ENCODE measurements at places on chromosomes 5 and 9. TPM values are rescaled to one million over a fixed set of nuclear protein-coding genes. Genes with fewer than 3 reads are reported as not detected.

The PCDHGA6 gene
- total RNA-seq: 12.0 TPM

The TEX48 gene
- total RNA-seq: not detected

The NSUN2 gene
- total RNA-seq: 42.2 TPM

The SLC26A2 gene
- 32.0 TPM for total RNA-seq

The SLC34A3 gene
- total RNA-seq: 0.54 TPM

The PCDHB8 gene
- 1.7 TPM for total RNA-seq

The SLC6A19 gene
- total RNA-seq: not detected

The IFNK gene
- total RNA-seq: not detected

The SV2C gene
- 0.14 TPM for total RNA-seq

The COL23A1 gene
- total RNA-seq: 1.5 TPM

DNA sequence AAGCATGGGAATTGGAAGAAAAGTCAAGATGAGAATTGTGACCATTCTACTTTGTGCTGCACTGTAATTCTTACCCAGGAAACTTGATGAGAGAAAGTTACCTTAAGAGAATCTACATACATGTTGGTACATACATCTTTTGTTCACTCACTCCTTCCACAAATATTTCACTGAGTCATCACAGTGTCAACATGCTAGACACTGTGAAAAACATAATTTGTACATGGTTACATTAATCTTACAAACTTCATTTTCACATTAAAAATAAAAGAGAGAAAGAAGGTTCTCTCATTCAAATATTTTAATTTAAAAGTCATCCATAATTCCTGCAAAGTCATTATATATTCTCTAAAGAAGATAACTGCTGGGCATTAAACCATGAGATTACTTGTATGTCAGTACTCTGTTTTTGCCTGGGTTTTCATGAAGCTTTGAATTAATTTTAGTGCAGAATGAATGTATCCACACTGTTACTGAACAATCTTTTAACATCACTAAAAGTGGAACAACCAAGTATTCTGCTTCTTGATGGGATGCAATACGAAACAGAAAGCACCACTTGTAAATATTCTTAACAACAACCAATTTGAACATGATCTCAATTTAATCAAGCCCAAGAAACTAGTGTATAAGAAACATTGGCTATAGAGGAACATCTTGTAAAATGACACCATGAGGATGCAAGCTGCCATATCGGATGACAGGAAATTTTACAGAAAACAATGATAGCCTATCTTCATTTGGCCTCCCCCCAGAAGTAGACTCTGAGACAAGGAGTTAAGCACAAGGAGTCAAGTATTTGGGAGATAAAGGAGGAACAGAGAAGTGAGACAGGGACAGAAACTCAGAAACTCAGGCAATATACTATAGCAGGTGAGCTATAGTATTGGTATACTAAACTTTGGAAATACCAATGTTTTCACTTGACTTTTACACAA lies 28.4 kb downstream of the ERP44 start:
- no peak for DNase-seq

DNA sequence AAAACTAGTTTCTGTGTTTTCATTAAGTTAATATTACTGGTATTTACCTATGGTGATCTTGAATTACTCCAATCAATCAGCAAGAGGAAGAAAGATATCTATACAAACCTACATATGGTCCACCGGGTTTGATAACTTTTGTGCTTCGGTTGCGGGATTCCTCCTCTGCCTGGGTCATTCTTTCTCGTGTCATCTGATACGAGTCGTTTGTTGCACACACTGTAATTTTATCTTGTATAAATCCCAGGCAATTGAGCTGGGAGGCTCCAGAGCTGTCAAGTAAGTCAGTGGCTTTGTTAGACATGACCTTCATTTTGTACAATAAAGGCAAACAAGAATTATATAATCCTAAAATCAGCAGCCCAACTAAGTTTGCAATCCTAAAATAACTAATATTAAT lies 48.0 kb downstream of the ELL2 start:
- DNase-seq: no peak

- DNase-seq: no peak
These were observed 95.6 kb downstream of the PALM2AKAP2 start for GRCh38 chr9:109875495-109876129.

DNA sequence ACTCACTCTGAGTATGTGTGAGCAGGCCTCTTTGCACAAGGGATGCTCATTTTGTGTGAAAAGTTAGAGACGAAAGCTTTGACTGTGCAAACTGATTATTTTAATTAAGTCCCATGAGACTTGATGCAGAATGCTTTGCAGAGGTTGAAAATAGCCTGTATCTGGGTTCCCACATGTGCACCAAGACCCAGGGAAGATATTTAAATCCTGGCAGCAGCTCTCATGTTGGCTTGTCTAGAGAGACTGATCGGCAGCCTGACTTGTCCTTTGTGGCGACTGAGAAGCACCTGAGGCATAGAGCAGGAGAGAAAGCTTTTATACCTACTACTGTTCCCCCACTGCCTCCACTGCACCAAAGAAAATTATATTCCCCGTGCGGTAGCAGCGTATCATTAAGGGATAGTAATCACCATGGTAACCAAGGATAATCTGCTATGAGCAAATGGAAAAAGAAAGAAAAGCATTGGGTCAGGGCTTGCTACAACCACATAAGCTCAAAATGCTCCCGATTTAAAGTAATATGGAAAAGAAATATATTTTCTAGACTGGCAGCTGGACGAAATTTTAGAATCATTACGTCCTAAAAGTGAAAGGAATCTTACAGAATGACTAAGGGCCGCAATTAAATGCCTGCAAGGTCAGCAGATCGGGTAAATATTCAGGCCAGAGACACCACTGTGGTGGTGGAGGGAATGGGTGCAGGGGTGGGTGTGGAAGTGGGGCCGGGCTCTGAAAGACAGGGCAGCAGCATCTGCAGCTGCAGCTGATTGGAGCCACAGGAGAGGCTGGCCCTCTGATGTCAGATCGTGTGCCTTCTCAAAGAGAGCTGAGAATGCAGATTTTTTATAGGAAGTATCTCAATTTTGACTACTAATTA lies 135.3 kb upstream of the EPB41L4A start:
- DNase-seq: no peak

DNA sequence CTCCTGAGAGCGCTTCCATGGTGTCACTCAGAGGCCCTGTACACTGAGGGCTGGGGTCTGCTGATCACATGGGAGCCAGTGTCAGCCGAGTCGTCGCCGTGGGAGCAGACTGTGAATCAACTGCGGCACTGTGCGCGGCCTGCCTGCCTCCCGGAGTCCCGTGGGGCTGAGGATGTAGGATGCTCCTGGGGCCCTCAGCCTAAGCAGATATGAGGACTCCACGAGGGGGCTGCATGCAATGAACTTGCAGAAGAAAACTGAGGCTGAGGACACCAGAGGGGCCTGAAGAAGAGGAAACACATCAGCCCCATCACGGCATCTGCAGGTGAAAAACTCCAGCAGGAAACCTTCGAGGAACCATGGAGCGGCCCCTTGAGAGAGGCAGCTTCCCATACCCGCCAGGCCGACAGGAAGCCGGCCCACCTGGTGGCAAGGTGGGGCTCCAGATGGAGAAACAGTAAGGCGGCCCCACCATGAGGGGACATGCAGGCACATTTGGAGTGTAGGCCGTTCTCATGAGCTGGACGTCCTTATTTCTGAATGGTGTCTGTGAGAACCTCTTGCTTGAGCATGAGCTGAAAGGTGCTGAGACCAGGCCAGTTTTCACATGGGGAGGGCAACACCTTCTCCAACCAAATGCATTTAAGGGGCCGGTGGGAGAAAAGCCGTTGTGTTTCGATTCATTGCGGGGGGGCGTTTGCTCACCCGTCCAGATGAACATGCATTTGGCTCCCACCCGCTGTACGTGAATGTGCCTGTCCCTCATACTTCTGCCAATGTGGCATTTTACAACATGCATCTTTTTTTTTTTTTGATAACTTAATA lies 35.2 kb upstream of the ADAMTS2 start:
- DNase-seq: no peak

DNA sequence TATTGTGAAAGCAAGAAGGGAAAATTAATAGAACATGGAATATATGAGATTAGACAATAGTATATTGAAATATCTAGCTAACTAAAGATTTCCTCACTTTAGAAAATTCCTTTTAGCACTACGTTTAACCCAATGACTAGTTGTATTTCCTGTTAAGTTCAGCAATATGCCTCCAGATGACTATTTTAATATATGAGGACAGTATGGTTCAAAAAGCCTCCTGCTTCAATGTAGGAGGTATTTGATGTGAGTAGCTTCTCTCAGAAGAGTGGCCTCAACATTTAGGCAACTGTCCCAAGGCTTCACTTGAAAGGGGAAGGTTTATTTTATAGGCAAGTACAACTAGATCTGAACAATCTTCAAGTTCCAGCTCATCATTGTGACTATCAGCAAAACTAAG lies 2.0 kb upstream of the MEF2C start:
- DNase-seq: no peak

- no peak for DNase-seq
These were observed 1238.0 kb upstream of the NUDT12 start for GRCh38 chr5:104800440-104801048.

DNA sequence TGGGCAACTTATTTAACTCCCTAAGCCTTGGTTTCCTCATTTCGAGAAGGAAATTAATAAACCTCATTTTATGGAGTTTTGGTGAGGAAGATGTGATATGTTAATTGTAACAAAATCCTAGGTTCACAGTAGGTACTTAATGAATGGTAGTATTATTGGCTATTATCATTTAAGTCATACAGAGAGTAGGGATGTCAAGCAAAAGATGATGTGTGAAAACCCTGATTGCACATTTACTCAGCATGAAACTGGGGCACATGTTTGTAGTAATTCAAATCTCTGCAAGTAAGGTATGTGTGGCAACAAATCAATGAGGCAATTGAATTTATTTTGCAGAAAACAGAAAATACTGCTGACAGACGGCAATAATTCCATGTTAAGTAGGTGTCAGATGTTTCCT lies 127.3 kb downstream of the CSNK1G3 start:
- no peak for DNase-seq

GRCh38 chr5:112626715-112627114 lies 111.0 kb upstream of the APC start:
- DNase-seq: no peak

DNA sequence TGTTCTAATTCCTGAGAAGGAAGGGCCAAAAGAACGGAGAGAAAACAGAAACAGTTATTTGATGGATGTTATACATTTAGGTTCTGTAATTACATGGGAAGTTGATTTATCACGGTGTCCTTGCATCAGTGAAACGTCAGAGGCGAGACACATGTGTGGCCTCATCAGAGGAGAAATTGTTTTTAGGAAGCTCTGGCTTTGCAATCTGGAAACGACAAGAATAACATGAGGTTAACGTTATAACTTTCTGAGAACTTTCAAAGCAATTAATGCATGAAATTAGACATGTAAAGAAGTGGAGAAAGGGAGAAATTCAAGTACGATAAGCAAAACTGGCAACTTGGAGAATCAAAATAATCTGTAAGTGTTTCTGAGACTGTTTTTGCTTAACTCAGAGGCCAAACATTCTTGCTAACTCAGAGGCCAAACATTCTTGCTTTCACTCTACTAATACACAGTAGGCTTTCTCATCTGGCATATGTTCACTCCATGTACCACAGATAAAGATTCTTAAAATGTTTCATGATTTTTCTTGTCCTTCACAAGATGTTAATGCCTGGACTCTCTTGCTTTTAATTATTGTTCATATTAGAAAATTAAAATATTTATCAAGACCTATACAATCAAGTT lies 933.0 kb downstream of the TLE4 start:
- DNase-seq: no peak

DNA sequence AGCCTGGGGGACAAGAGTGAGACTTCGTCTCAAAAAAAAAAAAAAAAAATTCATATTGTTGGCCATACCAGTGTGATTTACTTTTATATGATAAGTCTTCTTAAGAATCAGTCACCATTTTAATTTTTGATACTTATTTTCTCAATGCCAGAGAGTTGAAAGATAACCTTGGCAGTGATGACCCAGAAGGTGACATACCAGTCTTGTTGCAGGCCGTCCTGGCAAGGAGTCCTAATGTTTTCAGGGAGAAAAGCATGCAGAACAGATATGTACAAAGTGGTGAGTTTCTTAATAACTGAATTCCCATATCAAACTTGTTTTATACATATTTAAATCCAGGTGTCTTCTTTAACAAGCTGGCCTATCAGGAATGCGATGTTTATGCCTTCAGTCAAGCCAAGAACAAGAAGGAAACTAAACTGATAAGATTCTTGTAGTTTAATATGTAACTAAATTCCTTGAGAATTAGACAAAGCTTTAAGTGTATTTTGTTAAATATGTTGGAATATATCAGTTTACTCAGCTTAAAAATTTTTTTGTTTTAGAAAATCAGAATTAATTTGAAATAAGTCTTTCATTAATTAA lies 81.5 kb downstream of the NIPBL start:
- DNase-seq: no peak

- DNase-seq: no peak
These were observed 587.9 kb downstream of the MTRR start for GRCh38 chr5:8456846-8457186.

DNA sequence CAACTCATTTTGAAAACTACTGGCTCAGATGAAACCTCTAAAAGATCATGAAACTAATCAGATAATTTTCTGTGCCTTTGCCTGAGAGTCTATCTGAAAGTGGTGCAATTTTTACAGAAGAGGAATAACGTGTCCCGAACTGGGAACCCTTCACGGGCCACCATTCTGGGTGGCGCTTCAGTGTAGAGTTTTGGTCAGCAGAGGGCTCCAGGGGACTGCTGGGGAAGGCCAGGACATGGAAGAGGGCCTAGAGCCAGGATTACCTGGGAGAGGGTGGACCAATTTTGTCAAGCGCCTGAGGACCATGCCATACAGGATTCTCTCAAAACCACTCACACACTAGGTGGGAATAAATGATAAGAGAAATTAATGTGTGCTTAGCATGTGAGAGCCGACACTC lies 49.7 kb upstream of the PLEKHG4B start:
- no peak for DNase-seq

GRCh38 chr5:179413086-179413690 lies 67.9 kb upstream of the ADAMTS2 start:
- no peak for DNase-seq

- DNase-seq: no peak
These were observed 308.8 kb upstream of the DMRT1 start for GRCh38 chr9:532707-533106.

- no peak for DNase-seq
These were observed 20.4 kb downstream of the FGFR4 start for GRCh38 chr5:177107159-177107558.

GRCh38 chr9:9170439-9171134 lies 1371.0 kb upstream of the DMAC1 start:
- DNase-seq: no peak

GRCh38 chr9:13166996-13167395 lies 112.5 kb downstream of the MPDZ start:
- DNase-seq: no peak

GRCh38 chr5:62330302-62330701 lies 24.3 kb downstream of the KIF2A start:
- no peak for DNase-seq

DNA sequence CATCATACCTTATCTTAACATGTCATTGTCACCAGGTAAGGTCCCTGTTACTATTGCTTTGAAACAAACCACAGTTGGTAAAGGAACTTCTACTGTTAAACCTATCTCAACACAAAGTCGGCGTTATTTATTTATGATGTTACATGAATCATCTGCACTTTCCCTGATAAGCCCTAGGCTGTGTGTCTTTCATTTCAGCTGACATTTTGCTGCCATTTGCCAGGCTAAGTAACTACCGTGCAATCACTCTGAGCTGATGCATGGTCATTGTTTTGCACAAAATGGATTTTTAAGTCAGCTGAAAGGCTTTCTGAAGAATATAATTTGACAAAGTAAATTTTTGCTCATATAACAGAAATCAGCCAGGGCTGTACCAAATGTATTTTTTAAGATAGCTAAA lies 546.5 kb downstream of the ZNF608 start:
- DNase-seq: no peak

GRCh38 chr5:1545126-1545804 lies 21.5 kb upstream of the LPCAT1 start:
- DNase-seq: no peak

- DNase-seq: no peak
These were observed 73.5 kb downstream of the PPP2R2B start for GRCh38 chr5:146805081-146805480.
